ENCODE measurements at places on chromosomes 16 and 17.

DNA sequence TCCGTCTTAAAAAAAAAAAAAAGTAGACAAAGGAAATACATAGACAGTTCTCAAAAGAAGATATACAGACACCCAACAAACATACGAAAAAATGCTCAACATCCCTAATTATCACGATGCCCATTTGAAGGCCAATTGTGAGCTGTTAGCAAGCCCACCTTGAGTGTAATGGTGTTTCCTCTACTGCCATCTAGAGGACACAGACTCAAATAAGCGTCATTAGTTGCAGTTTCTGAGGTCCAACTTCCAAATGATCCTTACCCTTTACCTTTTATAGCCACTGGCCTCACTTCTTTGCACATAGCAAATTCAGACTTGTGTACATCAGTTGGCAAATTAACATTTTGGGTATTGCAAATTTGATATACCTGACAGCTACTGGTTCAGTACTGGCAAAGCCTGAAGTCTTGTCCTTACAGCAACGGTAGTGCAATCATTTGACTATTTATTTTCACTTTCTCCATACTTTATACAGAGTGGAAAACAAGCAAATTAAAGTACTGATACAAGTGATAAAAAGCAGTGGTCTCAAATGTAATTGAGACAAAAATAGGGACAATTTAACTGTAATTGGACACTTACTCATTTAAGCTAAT lies 536.3 kb upstream of the EEF2KMT start:
- DNase-seq = no peak

DNA sequence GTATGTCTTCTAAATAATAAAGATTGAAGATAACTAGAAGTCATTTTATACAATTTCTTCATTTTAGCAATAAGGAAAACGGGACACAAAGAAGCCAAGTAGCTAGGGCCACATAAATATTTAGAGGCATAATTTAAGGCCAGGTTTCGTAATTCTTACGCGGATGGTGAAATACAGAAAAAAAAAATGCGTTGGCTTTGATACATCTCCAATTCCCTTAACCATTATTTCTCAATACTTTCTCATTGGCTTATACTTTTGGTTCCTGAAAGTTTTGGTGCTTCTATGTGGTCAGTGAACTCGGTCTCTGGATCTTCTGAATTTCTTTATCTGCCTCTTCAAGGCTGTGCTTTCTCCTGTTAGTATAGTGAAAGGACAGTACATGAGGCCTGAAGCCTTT lies 888.1 kb downstream of the KCNJ2 start:
- no peak for DNase-seq

DNA sequence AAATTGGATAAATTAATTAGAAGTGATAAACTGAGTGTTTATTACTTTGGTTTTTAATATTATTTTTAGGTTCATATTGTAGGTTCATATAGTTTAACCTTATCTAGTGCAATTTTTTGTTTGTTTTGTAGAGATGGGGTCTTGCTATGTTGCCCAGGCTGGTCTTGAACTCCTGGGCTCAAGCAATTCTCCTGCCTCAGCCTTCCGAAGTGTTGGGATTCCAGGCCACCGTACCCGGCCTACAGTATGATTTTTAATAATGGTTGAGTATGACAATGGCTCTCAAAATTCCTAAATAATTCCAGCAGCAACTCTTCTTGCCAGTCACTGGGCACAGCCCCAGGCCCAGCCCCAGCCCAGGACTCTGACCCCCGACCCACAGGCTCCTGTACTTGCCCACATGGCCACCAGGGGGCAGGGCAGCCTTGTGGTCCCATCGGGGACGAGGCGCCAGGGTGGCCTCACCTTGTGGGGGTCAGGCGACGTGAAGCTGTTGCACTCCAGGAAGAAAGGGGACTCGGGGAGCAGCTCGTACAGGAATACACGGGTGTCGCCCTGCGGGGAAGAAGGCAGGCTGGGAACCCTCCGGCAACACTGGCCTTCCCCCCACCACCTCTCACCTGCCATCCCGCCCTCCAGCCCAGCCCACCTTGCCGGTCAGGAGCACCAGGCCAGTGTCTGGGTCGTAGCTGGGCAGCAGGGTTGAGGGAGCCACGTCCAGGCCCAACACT lies 7.9 kb upstream of the PAM16 start:
- DNase-seq = no peak

- no peak for DNase-seq
Observed at GRCh38 chr17:39099663-39100286, 51.7 kb downstream of the PLXDC1 start.

DNA sequence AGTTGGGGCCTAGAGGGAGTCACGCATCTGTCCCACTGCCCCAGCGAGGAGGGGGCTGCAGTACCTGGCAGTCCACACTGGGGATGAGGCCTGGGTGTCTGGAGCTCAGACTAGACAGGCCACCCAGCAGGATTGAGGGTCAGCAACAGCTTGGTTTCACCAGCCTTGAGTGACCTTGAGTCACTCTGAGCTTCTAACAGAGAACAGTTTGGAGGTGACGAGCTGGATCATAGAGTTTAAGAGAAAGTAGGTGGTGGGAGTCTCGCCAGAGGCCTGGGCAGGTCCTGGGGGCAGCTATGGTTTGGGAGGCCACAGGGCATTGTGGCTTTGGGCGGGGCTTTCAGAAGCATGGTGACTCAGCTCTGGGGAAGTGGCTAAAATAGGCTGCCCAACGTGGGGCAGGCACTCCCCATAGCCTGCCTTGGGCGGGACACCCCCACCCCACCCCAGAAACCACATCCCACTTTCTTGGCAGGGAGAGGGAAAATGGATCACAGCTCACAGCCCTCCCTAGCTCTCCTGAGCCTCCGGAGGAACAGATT lies 20.5 kb downstream of the CDC42EP4 start:
- no peak for DNase-seq

GRCh38 chr17:59492091-59492451 lies 73.3 kb upstream of the DHX40 start:
- DNase-seq = no peak

- no peak for DNase-seq
Observed at GRCh38 chr17:4786106-4786511, at the start of gene VMO1. Gene VMO1, minus strand, starts transcription at chr17:4786364. Its CDS starts 12 bp downstream, at chr17:4786352.

DNA sequence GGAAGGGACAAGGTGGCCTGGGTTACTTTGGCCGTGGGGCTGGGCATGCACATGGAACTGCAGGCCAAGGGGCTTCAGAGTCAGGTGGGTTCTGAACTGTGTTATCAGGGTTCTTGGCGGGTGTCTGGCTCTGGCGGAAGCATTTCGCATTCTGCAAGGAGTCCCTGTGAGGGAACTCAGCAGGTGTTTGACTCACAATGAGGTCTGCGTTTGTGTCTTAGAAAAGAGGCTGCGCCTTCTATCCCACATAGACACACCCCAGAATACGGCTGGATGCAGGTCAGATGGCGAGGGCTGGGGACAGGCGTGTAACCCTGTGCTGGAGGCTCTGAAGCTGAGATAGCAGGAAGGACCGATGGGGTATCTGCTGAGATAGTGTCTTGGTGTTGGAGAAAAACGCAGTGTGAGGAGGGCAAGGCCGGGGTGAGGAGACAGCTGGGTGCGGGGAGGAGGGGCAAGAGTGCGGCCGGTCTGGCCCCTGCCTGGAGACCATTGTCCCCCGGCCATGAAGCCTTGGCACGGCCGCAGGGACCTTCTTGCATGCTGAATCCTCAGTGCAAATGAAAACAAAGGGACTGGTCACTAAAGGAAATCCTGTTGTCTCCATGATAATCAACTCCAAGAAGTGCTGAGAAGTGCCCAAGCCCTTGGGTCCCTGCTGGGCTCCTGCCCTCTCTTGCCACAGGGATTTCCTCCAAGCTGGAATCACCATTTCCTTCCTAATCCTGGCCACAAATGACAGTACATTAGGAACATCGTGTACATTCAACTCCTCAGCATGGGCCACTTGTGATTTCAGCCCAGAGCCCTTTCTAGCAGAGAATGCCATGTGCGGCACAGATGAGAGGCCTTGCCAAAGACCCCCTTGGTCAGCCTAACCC lies 22.8 kb upstream of the MTSS2 start:
- DNase-seq = no peak

Data from GM12864 (cell line).